Uterus (tissue), 4 donors: ENCODE measurements at places on chromosomes 4 and X. TPM values are rescaled to one million over a fixed set of nuclear protein-coding genes. Genes with fewer than 3 reads are reported as not detected.

DNA sequence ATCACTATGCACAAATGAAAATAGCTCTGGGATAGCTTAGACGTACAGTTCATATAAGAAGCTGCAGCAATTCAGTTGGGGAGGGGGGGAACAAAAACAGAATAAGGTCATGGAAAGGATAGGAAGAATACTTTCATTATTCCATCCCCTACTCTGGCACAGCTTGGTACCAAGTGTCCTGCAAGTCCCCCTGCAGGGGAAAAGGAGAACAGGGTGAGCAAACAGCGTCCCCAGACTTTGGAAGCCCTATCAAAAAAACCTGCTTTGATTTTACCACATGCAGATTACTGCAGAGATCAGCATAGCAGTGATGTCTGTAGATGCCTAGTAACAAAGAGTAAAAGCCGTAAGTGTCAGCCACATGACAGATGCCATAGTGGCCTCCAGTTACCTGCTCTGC, 209.4 kb upstream of the NEIL3 start:
- no peak for DNase-seq

- DNase-seq = peak; percentile 35
Measured at GRCh38 chr4:128061566-128062536, 739 bp downstream of the LARP1B start.

DNA sequence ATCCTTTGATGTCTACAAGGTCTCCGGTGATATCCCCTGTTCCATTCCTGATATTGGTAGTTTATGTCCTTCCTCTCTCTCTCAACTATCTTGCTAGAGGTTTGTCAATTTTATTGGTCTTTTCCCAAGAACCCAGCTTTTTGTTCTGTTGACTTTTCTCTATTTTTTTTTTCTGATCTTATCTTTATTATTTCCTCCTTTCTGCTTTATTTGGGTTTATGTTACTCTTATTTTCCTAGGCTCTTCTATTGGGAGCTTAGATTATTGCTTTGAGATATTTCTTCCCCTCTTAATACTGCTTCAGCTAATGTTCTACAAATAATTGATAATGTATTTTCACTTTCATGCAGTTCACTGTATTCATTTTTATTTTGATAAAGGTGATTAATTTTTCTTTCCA, 44.2 kb downstream of the EIF2S3 start:
- no peak for DNase-seq

The TCP11X2 gene
- not detected for total RNA-seq

GRCh38 chrX:151239751-151240150, 63.4 kb downstream of the GPR50 start:
- no peak for DNase-seq

GRCh38 chr4:76420762-76421581, at the start of gene CCDC158:
Gene CCDC158, minus strand, starts transcription at chr4:76421141. Its CDS starts 17,934 bp downstream, at chr4:76403207.
- peak; percentile 27 for DNase-seq
